ENCODE measurements at places on chromosomes 13 and 19. TPM values are rescaled to one million over a fixed set of nuclear protein-coding genes. Genes with fewer than 3 reads are reported as not detected.

The POSTN gene
- total RNA-seq, result not detected

The ZNF552 gene
- total RNA-seq, result 14.5 TPM

GRCh38 chr13:26280822-26281221, 26.9 kb downstream of the CDK8 start:
- H3K27ac ChIP-seq, result no peak overlapping the region
- no peak for DNase-seq
- no peaks in the 10 kb centered on the region for H3K4me1 ChIP-seq
- no peak overlapping the region for H3K4me3 ChIP-seq
- no peaks in the 10 kb centered on the region for H3K36me3 ChIP-seq

- peaks cover 29% of the 10 kb centered on the region for H3K36me3 ChIP-seq
- no peaks in the 10 kb centered on the region for H3K27me3 ChIP-seq
- DNase-seq, result peak; percentile 91
Observed at GRCh38 chr19:3970808-3971598, at the start of gene DAPK3. DAPK3 (minus strand) TSS chr19:3971099; CDS start chr19:3969735, 1,364 bp downstream.

- peaks cover 38% of the 10 kb centered on the region for H3K4me1 ChIP-seq
- H3K4me3 ChIP-seq, result peak within 1 kb of the TSS; percentile 100
- peak; percentile 42 for DNase-seq
- peaks cover 16% of the 10 kb centered on the region for H3K36me3 ChIP-seq
Observed at GRCh38 chr19:46601318-46602224, at the start of gene CALM3. CALM3 (plus strand) TSS chr19:46601330; CDS start chr19:46601435, 105 bp downstream.

GRCh38 chr13:112956571-112957294, 12.3 kb upstream of the MCF2L start:
- no peak overlapping the region for H3K4me3 ChIP-seq
- no peak overlapping the region for H3K27ac ChIP-seq
- no peaks in the 10 kb centered on the region for H3K36me3 ChIP-seq

GRCh38 chr13:45542878-45543277, 72.7 kb downstream of the ERICH6B start:
- H3K4me1 ChIP-seq, result no peaks in the 10 kb centered on the region
- no peak overlapping the region for H3K4me3 ChIP-seq
- H3K27ac ChIP-seq, result no peak overlapping the region
- no peak for DNase-seq
- no peaks in the 10 kb centered on the region for H3K36me3 ChIP-seq

The ATP4B gene
- total RNA-seq, result not detected

The C13orf42 gene
- not detected for total RNA-seq

The SIGLEC14 gene
- total RNA-seq, result 2.7 TPM
